Thymus (tissue), 14 donors: ENCODE measurements at places on chromosomes 1 and 21. TPM values are rescaled to one million over a fixed set of nuclear protein-coding genes. Genes with fewer than 3 reads are reported as not detected.
A peak's percentile ranks its signal among the peaks of the same experiment; 100 is the strongest.

DNA sequence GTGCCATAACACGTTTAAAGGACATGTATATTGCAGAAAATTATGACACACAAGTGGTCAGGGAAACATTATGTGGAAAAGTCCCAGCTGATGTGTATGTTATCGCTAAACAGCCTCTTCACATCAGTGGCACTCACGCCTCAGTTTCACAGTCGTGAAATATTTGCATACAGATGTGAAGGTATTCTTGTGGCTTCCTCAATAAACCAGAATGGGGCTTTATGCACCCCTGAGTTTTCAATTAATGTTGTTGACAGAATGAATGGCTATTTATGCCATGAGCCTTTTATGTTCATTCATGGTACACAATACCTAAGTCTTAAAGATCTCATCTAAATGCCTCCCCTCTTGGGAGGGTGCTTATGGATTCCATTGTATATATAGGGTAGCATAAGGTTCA lies 202.1 kb upstream of the ADGRL2 start:
- no peak for DNase-seq

DNA sequence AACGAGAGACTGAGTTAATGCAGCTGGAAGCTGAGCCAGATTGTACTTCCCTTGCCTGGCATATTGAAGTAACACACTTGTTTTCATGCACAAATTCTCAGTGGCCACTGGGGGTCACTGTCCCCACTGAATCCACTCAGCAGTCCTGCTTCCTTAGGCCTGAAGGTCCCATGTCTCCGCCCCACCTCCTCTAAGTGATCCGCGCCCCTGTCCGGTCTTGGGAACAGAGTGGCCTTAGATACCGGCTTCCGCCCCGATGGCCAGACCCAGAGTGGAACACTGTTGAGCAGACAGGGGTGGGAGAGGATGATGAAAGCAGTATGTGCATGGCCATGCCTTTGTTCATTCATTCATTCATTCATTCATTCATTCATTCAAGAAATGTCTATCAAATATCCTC lies 34.8 kb downstream of the CHAF1B start:
- peak; percentile 15 for DNase-seq

GRCh38 chr1:114610546-114611245 lies 29.3 kb upstream of the BCAS2 start:
- DNase-seq: no peak

DNA sequence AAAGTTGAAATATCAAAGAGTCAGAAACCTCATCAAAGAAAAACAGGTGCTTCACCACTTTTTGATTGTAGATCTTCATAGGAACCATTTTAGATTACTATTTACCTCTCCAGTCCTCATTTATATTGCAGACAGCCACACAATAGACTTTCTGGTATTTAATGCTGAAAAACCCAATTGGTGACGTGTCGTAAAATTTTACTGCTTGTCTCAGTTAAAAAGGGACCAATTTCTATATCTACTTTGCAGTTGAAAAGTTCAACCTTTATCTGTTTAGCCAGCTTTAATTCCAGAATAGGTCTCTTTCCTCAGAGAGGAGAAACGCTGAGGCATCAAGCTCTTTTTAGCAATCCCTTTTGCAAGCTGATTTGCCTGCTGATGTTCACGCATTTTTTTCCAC lies 1722.4 kb downstream of the PLA2G4A start:
- no peak for DNase-seq

GBP7 gene
- total RNA-seq: 0.05 TPM
